Esophagus squamous epithelium (tissue), 5 donors: ENCODE measurements at places on chromosomes 1 and 21.

- peaks cover 88% of the 10 kb centered on the region for H3K4me1 ChIP-seq
- H3K27me3 ChIP-seq: no peaks in the 10 kb centered on the region
- DNase-seq: no peak
- H3K36me3 ChIP-seq: no peaks in the 10 kb centered on the region
- no peak overlapping the region for H3K4me3 ChIP-seq
These were observed 11.3 kb downstream of the C1orf116 start for GRCh38 chr1:207021139-207021861.

DNA sequence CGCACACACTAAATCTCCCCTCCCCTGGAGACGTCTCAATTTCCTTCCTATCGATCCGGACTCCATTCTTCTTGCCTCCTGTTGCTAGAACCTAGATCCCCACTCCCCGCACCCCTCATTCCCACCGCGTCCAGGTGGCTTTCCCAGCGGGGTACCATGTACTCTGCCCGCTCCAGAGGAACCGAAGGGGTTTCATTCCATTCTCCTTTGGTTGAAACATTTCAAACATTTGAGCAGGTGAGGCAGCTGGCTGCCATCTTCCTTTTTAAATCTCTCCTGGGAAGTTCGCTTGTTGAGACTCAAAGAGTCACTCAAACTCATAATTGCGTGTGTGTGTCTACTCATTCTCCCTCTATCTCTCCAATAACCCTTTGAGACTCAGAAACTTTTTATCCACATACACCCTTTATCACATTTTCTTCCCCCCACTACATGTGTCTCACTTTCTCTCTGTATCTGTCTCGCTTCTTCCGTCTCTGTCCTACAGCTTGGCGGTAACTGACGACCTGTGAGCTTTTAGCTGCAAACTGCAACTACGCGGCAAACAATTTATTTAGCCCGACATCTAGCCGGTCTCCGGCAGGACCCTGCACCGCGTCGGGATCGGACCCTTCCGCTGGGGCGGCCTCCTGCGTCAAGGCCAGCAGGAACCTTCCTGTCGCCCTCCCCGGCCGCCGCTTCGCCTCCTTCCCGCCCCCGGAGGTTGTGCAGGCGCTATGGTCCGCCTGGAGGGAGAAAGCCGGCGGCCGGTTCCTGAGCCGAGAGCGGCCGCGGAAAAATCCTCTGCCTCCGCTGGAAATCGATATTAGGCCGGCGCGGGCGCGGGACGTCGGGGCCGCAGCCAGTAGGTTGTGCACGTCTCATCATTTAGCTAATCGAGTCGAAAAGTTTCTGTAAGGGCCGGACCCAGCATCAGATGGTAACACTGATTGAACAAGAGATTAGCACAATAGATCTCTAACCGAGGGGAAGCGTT lies 3.0 kb upstream of the FOXD3 start:
- peaks cover 23% of the 10 kb centered on the region for H3K4me1 ChIP-seq
- no peak overlapping the region for H3K27ac ChIP-seq
- no peak for DNase-seq
- peak overlapping the region; percentile 14 for H3K4me3 ChIP-seq
- H3K27me3 ChIP-seq: peaks cover 100% of the 10 kb centered on the region

DNA sequence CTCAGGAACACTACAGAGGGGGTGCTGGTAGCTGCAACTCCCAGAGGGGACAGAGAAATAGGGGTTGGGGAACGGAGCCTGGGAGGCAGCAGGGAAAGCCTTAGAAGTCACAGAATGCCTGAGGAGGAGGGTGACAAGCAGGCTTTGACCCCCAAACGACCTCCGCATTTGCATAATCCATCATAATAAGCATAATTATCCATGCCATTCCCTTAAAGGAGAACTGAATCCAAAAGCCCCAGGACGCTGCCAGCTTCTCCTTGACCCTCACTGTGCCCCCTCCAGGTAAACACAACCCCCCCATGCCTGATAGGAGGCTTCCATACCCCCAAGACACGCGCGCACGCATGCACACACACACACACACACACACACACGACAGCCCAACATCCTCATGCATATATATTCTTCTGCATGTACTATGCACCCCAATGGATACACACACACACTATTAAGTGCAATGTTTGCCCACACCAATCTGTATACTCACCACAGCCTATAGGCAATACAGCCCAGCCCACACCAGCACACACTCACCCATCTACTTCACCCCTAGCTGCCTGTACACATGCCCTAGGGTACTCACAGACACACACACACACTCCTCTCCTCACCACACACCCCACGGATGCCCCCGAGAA lies 27.8 kb downstream of the SDC3 start:
- no peak overlapping the region for H3K4me3 ChIP-seq
- no peak overlapping the region for H3K27ac ChIP-seq
- H3K4me1 ChIP-seq: peaks cover 29% of the 10 kb centered on the region
- DNase-seq: no peak
- no peaks in the 10 kb centered on the region for H3K36me3 ChIP-seq

DNA sequence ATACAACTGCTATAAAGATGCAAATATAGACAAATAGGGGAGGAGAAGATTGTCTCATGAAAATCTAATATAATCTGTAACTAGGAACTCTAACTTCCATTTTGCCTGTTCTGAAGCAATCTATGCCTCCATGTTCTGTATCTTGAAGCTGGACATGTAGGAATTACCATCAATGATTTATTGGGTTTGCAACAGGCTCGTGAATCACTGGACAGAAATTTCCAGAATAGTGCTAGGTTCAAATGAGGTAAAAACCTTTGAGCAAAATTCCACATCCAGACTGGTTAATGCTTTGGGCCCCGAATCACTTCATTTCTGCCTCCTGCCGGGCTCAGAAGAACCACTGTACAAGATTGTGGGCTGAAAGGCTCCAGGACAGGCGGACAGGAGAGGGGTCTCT lies 110.7 kb upstream of the CTTNBP2NL start:
- DNase-seq: no peak
- no peaks in the 10 kb centered on the region for H3K4me1 ChIP-seq
- H3K4me3 ChIP-seq: no peak overlapping the region
- H3K27me3 ChIP-seq: no peaks in the 10 kb centered on the region
- no peak overlapping the region for H3K27ac ChIP-seq

DNA sequence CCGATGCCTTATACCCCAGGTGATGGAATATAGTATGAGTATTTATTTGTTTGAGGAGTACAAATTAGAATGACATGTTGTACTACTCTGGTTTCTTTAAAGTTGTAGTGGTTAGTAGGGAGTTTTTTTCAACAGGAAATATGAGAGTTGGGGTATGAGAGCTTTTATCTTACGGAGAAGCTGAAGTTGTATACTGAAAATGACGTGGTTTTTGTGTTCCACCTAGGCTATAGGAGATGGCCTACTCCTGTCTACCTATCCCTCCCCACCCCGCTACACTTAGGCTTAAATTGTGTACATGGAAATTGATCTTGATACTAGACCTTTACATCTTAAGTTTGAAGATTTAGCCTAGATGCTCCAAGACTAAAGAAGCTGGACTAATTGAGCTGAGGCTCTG lies 6.8 kb upstream of the HAX1 start:
- H3K36me3 ChIP-seq: peaks cover 19% of the 10 kb centered on the region
- H3K27me3 ChIP-seq: no peaks in the 10 kb centered on the region

- no peak overlapping the region for H3K4me3 ChIP-seq
- no peak for DNase-seq
- no peaks in the 10 kb centered on the region for H3K36me3 ChIP-seq
- no peak overlapping the region for H3K27ac ChIP-seq
These were observed 177.9 kb downstream of the NR5A2 start for GRCh38 chr1:200205216-200205995.

DNA sequence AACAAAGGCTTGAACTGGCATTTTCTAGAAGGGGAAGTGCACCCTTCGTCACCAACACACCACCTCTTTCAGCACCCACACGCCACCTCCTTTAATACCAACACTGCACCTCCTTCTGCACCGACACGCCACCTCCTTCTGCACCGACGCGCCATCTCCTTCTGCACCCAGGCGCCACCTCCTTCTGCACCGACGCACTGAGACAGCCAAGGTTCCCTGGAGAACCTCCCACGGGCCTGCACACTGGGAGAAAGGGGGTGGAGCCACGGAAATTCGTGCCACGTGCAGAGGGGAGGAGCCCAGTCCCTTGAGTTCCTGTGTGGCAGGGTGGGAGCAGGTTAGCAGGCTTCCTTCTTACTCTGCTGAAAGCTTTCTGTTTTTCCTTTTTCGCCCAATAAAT lies 327.9 kb upstream of the C1orf174 start:
- H3K4me3 ChIP-seq: no peak overlapping the region
- H3K27me3 ChIP-seq: no peaks in the 10 kb centered on the region
- no peak overlapping the region for H3K27ac ChIP-seq
- DNase-seq: no peak
- H3K36me3 ChIP-seq: no peaks in the 10 kb centered on the region

DNA sequence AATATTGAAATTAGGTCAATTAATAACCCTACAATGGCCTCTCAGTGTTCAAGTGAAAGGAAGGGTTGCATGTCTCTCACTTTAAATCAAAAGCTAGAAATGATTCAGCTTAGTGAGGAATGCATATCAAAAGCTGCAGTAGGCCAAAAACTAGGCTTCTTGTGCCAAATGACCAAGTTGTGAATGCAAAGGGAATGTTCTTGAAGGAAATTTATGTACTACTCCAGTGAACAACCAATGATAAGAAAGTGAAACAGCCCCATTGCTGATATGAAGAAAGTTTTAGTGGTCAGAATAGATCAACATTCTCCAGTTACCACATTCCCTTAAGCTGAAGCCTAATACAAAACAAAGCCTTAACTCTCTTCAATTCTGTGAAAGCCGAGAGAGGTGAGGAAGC lies 10.0 kb downstream of the MAEL start:
- no peaks in the 10 kb centered on the region for H3K36me3 ChIP-seq
- no peaks in the 10 kb centered on the region for H3K4me1 ChIP-seq
- H3K4me3 ChIP-seq: no peak overlapping the region
- DNase-seq: no peak
- no peak overlapping the region for H3K27ac ChIP-seq

DNA sequence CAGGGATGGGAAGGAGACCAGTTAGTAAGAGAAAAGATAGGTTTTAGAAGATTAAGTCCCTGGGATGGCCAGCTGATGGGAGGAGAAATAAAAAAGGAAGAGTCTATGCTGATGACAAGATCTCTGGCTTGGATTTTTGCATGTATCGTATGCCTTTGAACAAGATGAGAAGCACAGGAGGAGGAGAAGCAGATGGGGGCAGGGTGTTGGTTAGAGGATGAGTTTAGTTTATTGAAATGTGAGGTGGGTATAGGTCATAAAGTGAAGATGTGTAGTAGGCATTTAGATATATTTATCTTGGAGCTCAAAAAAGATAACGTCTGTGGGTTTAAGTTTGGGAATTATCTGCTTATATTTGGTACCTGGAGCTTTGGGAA lies 1.4 kb downstream of the TIPRL start:
- peak overlapping the region; percentile 96 for H3K27ac ChIP-seq
- no peaks in the 10 kb centered on the region for H3K36me3 ChIP-seq
- H3K4me1 ChIP-seq: peaks cover 11% of the 10 kb centered on the region
- no peaks in the 10 kb centered on the region for H3K27me3 ChIP-seq
- H3K4me3 ChIP-seq: peak overlapping the region; percentile 89

GRCh38 chr1:68600049-68600661 lies 103.3 kb upstream of the DEPDC1 start:
- no peak overlapping the region for H3K4me3 ChIP-seq
- no peaks in the 10 kb centered on the region for H3K36me3 ChIP-seq
- no peaks in the 10 kb centered on the region for H3K27me3 ChIP-seq
- no peak for DNase-seq
- no peak overlapping the region for H3K27ac ChIP-seq

- H3K36me3 ChIP-seq: no peaks in the 10 kb centered on the region
- H3K27ac ChIP-seq: no peak overlapping the region
- H3K27me3 ChIP-seq: no peaks in the 10 kb centered on the region
- H3K4me3 ChIP-seq: no peak overlapping the region
These were observed 23.2 kb upstream of the LRP8 start for GRCh38 chr1:53350853-53351767.

GRCh38 chr21:27734146-27734545 lies 767.3 kb upstream of the ADAMTS5 start:
- no peak for DNase-seq
- no peak overlapping the region for H3K27ac ChIP-seq
- no peaks in the 10 kb centered on the region for H3K4me1 ChIP-seq
- no peaks in the 10 kb centered on the region for H3K27me3 ChIP-seq
- no peaks in the 10 kb centered on the region for H3K36me3 ChIP-seq

DNA sequence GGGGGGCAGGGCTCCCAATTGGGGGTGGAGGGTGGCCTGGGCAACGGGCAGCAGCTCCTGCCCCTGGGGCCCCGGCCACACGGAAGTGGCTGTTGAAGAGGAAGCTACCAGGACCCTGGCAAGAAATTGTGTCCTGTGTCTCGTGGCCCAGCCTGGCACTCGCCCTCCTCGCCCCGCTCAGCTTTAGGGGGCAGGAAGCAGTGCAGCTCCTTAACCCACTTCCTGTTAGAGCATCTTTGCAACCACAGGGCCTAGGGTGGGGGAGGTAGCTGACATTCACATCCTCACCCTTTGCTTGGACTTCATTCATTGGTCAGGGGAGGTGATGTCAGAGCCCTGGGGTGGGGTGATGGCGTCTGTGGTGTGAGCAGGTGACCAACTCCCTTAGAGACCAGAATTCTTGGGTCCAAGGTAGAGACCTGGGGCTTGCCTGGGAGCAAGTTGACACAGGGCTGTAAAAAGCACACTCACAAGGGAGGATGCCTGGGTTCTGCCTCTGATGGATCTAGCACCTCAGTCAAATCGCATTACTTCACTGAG lies at the start of gene ARHGAP30:
ARHGAP30 (minus strand) TSS at position 161 of the 540 bp plus-strand sequence. CDS start 267 bp downstream, outside the sequence.
- H3K27ac ChIP-seq: peak within 1 kb of the TSS; percentile 86
- H3K36me3 ChIP-seq: peaks cover 7% of the 10 kb centered on the region
- H3K4me3 ChIP-seq: peak within 1 kb of the TSS; percentile 42
- peak; percentile 72 for DNase-seq
- no peaks in the 10 kb centered on the region for H3K27me3 ChIP-seq

DNA sequence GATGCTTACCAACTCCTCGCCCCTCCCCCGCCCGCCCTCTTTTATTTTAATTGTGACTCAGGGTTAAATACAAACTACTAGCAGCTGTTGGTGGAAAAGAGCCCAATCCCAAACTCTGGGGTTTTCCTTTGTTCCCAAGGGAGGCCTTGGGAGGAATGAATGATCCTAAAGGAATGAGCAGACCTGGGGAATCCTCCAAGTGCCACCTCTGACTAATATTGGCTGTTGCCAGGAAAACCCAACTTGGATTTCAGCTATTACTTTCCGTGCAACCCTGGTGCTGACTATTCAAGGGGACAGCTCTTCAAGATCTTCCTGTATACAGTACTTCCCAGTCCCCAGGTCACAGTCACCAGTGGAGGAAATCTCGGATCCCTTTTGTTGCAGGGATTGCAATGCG lies 1.3 kb upstream of the S100A10 start:
- H3K4me1 ChIP-seq: peaks cover 35% of the 10 kb centered on the region
- H3K36me3 ChIP-seq: peaks cover 3% of the 10 kb centered on the region
- peak overlapping the region; percentile 99 for H3K27ac ChIP-seq
- H3K4me3 ChIP-seq: no peak overlapping the region
- DNase-seq: no peak

GRCh38 chr21:36628761-36629460 lies 70.0 kb upstream of the SIM2 start:
- no peaks in the 10 kb centered on the region for H3K36me3 ChIP-seq
- H3K4me3 ChIP-seq: no peak overlapping the region
- H3K27me3 ChIP-seq: no peaks in the 10 kb centered on the region
- no peak for DNase-seq

- H3K4me3 ChIP-seq: no peak overlapping the region
- no peaks in the 10 kb centered on the region for H3K4me1 ChIP-seq
- no peaks in the 10 kb centered on the region for H3K27me3 ChIP-seq
- H3K27ac ChIP-seq: no peak overlapping the region
These were observed 42.0 kb downstream of the PCSK9 start for GRCh38 chr1:55081188-55081904.

GRCh38 chr1:234119431-234119830 lies 215.0 kb downstream of the SLC35F3 start:
- DNase-seq: no peak
- H3K4me1 ChIP-seq: peaks cover 7% of the 10 kb centered on the region
- no peak overlapping the region for H3K27ac ChIP-seq
- H3K27me3 ChIP-seq: peaks cover 33% of the 10 kb centered on the region
- no peaks in the 10 kb centered on the region for H3K36me3 ChIP-seq
- no peak overlapping the region for H3K4me3 ChIP-seq
